ENCODE measurements at places on chromosomes 4 and X. TPM values are rescaled to one million over a fixed set of nuclear protein-coding genes. Genes with fewer than 3 reads are reported as not detected.
A peak's percentile ranks its signal among the peaks of the same experiment; 100 is the strongest.

- no peaks in the 10 kb centered on the region for H3K27me3 ChIP-seq
- H3K4me1 ChIP-seq = no peaks in the 10 kb centered on the region
- DNase-seq = no peak
- H3K36me3 ChIP-seq = no peaks in the 10 kb centered on the region
Measured at GRCh38 chr4:83255584-83255983, 29.0 kb downstream of the COQ2 start.

- H3K27me3 ChIP-seq = no peaks in the 10 kb centered on the region
- H3K27ac ChIP-seq = no peak overlapping the region
- no peaks in the 10 kb centered on the region for H3K4me1 ChIP-seq
- H3K36me3 ChIP-seq = no peaks in the 10 kb centered on the region
Measured at GRCh38 chr4:145347684-145348083, 134.0 kb upstream of the SMAD1 start.

FGD1 gene
- 6.6 TPM for total RNA-seq

ARHGAP6 gene
- 5.1 TPM for total RNA-seq

GATA1 gene
- total RNA-seq = 0.20 TPM

DCAF8L2 gene
- not detected for total RNA-seq

DNA sequence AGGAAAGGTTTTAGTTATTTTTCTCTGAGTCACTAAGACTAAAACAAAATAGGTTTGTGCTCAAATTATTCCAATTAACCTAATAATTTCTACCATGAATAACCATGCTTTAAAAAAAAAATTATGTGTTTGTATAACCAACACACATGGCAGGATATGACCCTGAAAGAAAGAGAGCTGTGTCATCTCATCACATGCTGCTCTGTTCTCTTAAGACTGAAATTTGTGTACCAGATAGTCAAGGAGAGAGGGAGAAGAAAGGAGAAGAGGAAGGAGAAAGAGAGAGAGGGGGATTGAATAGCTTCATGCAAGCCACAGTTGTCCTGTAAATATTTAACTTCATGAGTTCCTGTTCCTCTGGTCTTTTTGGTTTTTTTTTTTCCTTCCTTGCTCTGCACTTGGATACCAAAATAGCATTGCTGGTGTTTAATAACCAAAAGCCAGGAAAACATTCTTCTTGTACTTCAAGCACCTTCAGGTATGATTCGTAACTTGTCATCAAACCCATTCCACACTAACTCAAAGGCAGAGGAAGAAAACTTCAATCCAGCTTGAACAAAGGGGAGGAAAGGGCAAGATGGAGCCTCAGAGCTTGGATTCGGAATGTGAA lies 6.4 kb upstream of the PROM1 start:
- H3K4me1 ChIP-seq = no peaks in the 10 kb centered on the region
- H3K27ac ChIP-seq = no peak overlapping the region
- no peak overlapping the region for H3K4me3 ChIP-seq
- H3K36me3 ChIP-seq = no peaks in the 10 kb centered on the region
- no peak for DNase-seq
- H3K27me3 ChIP-seq = no peaks in the 10 kb centered on the region

ADAMTS3 gene
- 2.8 TPM for total RNA-seq

SLIT2 gene
- total RNA-seq = 6.7 TPM

IQSEC2 gene
- total RNA-seq = 10.7 TPM

TCEAL7 gene
- total RNA-seq = 7.8 TPM

SYNPO2 gene
- 152 TPM for total RNA-seq

TLR1 gene
- total RNA-seq = 8.9 TPM

DNA sequence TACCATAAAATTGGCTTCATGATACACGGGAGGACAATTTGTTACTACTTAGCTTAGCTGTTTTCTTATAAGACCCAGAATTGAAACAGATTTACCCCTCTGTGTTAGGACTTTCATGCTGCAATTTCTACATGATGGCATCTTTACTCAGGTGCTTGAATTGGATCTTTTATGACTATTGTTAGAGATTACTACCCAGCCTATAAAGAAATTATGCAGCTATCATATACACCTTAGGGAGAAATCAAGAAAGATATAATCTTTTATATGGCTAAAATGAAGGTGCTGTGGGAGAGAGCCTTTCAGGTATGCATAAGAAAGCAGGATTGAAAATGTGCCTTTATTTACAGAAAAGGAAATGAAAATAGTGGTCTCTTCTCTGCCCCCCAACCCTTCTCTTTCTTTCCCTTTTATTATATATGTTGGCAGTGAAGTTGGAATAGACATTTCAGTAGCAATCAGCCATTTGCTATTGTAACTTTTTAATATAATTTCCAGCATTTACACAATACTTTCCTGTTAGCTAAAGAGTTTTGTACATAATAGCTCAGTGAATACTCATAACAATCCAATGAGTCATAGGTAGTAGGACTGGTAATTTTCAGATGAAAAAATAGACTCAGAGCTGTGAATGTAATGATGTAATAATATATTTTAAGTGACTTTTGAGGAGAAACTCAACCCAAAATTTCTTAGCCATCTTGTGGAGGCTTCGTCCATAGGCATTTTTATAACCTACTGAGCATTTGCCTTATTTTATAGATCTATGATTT lies 311.8 kb downstream of the ADGRL3 start:
- no peaks in the 10 kb centered on the region for H3K36me3 ChIP-seq
- H3K27ac ChIP-seq = no peak overlapping the region
- DNase-seq = no peak

GRCh38 chr4:42282081-42282901 lies 115.0 kb upstream of the SHISA3 start:
- no peaks in the 10 kb centered on the region for H3K27me3 ChIP-seq
- no peak overlapping the region for H3K27ac ChIP-seq
- DNase-seq = peak; percentile 69
- no peaks in the 10 kb centered on the region for H3K4me1 ChIP-seq

DNA sequence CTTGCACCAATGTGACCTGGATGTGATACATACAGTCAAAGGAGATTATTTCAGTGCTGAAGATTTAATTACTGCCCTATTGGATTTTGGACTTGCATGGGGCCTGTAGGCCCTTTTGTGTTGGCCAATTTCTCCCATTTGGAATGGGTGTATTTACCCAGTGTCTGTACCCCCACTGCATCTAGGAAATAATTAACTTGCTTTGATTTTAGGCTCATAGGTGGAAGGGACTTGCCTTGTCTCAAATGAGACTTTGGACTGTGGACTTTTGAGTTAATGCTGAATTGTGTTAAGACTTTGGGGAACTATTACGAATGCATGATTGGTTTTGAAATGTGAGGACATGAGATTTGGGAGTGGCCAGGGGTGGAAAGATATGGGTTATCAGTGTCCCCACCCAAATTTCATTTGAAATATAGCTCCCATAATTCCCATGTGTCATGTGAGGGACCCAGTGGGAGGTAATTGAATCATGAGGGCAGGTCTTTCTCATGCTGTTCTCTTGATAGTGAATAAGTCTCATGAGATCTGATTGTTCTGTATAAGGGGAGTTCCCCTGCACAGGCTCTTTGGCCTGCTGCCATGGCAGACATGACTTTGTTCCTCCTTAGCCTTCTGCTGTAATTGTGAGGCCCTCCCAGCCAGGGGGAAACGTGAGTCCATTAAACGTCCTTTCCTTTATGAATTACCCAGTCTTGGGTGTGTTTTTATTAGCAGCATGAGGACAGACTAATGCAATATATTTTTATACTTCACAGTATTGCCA lies 362.2 kb upstream of the SPANXN4 start:
- no peak overlapping the region for H3K27ac ChIP-seq
- no peak overlapping the region for H3K4me3 ChIP-seq
- no peaks in the 10 kb centered on the region for H3K36me3 ChIP-seq
- H3K4me1 ChIP-seq = no peaks in the 10 kb centered on the region

All from right atrium auricular region (tissue), 2 donors.